ENCODE measurements at places on chromosomes 13 and 19.

DNA sequence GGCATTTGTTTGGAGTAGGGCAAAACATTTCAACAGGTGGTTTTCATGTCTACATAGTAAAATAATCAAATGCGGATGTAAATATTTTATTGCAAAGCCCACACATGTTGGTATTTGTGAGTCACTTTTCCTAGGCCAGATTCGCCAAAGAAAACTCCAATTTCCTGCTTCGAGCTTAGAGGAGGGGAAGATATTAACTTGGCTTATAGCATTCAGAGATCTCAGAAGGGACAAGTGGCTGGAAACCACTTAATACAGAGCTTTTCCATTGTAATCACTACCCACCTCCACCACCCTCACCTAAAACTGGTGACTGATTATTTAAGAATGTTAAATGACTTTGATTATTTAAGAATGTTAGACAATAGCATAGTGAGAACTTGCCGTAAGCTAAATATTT lies 530.6 kb upstream of the SPRY2 start:
- DNase-seq = no peak

GRCh38 chr13:97493456-97493855 lies 59.5 kb downstream of the RAP2A start:
- DNase-seq = no peak

DNA sequence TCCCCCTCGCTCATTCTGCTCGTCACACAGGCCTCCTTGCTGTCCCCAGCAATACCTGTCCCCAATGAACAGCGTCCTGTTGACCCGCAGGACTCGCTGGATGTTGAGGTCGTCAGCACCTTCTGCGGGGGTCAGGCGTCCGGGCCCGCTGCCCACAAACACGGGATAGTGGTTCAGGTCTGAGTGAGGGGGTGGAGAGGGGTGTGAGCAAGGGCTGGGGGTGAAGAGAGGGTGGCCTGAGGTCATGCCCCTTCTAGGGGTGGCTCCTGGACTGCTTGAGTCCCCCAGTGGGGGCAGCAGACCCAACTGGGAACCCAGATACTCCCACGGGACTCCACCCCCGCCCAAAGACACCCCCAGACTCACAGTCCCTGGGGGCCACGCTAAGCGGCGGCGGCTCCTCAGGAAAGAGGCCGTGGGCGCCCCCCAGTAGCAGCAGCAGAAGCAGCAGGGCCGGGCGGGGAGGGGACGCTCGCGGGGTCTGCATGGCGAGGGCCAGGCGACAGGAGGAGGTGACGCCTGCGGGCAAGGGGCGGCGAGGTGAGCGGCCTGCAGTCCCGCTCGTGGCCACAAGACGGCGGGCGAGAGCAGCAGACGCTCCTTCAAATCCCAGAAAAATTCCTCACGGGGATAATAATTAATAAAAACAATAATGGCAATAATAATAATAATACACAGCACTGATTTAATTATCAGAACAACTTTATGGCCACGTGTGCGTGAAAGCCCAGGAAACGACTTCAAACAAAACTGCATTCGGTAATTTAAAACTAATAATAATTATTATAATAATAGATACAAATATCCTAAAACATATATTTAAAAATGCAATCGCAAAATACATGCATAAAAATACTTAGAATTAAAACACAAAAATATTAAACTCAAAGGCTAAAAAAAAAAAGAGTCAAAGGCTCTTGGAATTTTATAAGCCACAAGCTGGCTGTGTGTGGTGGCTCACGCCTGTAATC lies 1.2 kb downstream of the SEMA6B start:
- peak; percentile 12 for DNase-seq

- DNase-seq = no peak
These were observed 55.6 kb downstream of the SPACA7 start for GRCh38 chr13:112431734-112432133.

DNA sequence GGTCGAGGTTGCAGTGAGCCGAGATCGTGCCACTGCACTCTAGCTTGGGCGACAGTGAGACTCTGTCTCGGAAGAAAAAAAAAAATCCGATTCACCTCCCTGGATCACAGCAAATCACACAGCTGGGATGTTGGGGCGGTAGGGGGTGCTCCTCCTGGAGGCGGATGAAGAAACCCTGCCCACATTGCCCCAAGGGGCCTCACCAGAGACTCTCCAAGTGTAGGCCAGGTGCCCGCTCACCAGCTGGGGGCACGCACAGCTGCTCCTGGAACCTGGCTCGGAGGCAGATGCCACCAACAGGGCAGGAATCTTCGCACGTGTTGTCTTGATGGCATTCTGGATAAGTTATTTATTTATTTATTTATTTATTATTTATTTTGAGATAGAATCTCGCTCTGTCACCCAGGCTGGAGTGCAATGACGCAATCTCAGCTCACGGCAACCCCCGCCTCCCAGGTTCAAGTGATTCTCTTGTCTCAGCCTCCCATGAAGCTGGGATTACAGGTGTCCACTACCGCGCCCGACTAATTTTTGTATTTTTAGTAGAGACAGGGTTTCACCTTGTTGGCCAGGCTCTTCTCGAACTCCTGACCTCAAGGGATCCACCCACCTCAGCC lies 3.1 kb downstream of the UQCR11 start:
- no peak for DNase-seq

DNA sequence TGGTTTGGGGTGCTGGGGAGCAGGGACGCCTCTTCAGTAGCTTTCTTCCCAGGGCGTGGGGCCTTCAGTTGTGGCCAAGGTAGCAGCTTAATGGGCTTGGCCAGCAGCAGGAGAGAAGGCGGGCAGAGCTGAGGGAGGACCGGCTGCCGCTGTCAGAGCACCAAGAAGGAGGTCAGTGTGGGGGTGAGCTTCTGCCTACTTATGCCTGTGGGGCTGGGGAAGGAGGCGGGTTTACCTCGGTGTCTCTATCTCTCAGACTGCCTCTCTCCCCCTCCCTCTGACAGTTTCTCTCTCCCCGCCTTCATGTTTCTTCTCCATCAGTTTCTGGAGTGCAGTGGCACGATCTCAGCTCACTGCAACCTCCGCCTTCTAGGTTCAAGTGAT lies at the start of gene CAPN12:
Gene CAPN12, minus strand, starts transcription at position 177 of the 384 bp plus-strand sequence. CDS start 309 bp downstream, outside the sequence.
- no peak for DNase-seq

- no peak for DNase-seq
These were observed 18.4 kb upstream of the MYADM start for GRCh38 chr19:53849237-53849676.

DNA sequence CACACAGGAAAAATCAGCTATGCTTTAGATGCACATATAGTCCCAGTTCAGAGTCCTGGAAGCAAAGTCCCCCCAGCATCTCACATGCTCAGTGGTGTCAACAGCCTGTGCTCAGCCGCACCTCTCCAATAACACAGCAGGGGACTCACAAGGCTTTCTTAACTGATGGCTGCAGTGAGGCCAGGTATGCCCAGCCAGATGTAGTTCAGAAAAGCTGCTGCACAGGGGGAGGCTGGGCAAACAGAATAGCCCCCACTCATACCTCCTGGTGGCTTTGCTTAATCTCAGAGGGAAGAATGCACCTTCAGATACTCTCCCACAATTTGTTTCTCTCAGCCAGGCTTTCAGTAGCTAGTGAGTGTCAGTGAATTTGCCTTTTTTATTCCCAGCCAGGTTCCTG lies 33.4 kb downstream of the FAM124A start:
- no peak for DNase-seq

- DNase-seq = no peak
These were observed 4.2 kb upstream of the ICAM1 start for GRCh38 chr19:10266706-10267105.

DNA sequence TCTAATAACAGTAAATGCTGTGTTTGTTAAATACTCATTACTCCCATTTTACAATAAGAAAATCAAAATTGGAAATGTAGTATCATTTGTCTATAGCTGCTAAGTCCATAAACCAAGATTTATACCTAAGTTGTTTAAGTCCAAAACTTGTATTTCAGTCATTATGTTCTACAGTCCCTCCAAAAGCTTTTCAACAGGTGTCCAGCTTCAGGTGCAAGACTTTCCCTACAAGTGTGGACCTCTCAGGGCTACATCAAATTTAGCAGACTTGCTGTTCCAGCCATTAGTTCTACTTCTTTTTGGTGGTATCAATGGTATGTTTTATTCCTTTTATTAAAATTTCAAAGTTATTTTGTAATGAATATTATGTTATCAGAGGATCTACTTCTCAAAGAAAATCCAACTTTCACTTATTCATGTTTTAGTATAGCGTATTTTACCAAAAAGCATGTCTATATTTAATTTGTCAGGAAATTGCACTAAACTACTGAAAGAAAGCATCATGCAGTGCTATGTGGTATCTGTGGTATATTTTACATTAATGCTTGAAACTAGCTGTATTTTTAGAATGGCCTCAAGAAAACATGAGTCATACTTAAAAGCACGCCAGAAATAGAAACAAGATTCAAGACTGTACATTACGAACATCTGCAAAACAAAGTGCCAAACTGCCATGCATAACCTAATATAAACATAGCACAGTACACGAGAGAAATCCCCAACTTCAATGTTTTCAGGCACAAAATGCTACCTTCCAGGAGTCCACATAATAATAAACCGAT lies 44.5 kb downstream of the VWA8 start:
- DNase-seq = no peak

GRCh38 chr13:50685491-50685890 lies 158.0 kb downstream of the DLEU7 start:
- peak; percentile 73 for DNase-seq

DNA sequence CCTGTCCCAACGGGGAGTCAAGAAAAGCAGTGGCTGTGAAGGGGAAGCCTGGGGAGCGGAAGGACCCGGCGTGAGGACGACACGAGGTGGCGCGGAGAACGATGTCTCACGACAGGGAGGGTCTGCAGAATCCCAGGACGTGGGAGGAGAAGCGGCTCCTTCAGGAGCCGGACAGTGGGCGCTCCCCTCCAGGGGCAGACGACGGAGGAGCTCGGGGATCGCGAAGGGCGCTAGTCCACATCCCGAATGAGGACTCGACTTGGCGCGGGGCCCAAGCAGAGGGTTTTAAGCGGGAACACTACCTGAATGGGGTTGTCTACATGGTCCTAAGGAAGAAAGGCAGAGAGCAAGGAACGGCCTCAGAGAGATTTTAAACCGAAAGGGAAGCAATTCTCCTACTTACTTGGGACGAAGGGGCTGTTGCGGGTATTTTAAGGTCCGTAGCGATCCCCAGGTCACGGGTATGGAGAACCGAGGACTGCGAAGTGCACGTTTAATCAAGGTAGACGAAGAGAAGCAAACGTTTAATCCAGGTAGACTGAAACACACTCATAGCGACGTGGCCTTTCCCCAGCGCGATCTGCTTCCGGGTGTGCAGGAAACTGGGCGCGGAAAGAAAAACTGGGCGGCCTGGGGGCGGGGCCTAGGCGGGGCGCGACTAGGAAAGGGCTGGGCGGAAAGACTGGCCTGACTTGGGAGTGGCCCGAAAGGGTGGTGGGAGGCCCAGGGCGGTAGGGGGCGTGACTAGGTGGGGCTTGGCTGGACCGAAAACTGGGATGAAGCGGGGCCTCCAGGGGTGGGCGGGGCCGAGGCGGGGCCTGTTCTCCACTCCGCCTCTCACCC lies at the start of gene ZNF841:
Gene ZNF841, minus strand, starts transcription at position 594 of the 843 bp plus-strand sequence. CDS start 10,964 bp downstream, outside the sequence.
- DNase-seq = peak; percentile 65

- DNase-seq = no peak
These were observed 112.8 kb downstream of the RAB20 start for GRCh38 chr13:110448677-110449076.

DNA sequence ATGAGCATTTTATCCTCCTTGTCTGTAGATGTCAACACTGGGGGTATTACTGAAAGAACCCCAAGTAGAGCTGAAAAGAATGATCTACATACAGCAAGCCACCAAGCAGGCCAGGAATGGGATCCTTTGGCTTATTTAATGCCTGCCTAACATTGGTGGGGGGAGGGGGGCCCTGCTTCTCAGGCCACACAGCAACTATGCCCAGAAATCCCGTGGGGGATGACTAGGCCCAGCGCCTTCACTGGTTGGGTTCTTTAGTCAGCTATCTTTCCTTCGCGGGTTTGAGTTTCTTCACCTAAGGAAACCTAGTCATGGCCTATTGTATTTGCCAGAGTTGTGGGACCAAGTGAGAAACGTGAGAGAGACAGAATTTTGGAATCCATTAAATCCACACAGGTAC lies 80.5 kb downstream of the CCNA1 start:
- DNase-seq = no peak

- DNase-seq = no peak
These were observed 132.2 kb downstream of the OXGR1 start for GRCh38 chr13:96862093-96862492.

DNA sequence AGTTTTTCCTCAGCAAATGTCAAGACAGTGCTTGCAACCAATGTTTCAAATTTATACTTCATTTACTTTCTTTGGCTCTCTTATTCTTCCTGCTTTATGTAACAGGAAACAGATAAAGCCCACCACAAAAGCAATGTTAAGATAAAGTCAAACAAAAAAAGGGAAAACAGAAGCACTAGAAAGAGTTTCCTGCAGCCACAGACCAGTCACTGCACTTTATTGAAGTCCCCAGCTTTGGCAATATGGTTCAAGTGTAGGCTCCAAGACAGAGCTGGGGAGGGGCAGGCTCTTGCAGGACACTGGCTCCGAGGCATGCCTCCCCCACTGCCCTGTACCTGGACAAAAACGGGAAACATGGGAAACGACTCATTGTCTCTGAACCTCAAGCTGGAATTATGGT lies 15.3 kb upstream of the CDC16 start:
- no peak for DNase-seq

DNA sequence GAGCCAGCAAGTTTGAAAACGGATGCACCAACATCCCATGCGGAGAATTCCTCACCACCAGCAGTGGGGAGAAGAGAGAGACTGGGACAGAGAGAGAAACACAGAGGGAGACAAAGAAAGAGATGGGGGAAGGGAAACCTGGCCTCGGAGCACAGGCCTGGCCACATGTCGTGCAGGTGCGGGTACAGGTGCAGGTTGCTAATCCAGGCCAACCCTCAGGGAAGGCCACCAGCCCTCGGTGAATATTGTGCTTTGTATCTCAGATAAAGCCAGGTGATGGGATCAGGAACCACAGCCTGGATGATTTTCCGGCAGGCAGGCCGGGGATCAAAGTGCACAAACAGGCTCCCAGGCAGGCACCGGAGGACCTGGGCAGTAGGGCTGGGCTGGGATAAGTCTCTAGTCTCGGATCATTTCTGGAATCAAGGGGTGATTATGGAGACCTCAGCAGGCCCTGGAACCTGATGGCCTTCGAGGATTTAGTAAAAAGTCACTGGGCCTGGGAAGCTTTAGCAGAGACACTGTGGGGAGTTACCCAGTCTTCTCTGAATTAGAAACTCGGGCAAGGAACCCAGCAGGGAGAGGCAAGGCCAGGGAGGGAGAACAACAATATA lies 3.7 kb downstream of the GAS6 start:
- DNase-seq = no peak

DNA sequence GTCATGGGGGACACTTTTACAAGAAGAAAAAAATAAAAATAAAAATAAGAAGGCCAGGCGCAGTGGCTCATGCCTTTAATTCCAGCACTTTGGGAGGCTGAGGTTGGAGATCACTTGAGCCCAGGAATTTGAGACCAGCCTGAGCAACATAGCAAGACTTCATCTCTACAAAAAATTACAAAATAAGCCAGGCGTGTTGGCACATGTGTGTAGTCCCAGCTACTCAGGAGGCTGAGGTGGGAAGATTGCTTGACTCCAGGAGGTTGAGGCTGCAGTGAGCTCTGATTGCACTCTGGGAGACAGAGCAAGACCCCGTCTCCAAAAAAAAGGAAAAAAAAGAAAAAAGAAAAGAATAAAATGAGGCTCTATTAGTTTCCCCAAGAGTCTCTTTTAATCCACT lies 157.0 kb downstream of the PTPRS start:
- no peak for DNase-seq

GRCh38 chr13:45811891-45812694 lies 39.5 kb downstream of the SIAH3 start:
- no peak for DNase-seq
